Fibroblast of villous mesenchyme (primary cell): ENCODE measurements at places on chromosomes 1 and 21. TPM values are rescaled to one million over a fixed set of nuclear protein-coding genes. Genes with fewer than 3 reads are reported as not detected.

S100A12 gene
- not detected in 2 replicates for total RNA-seq

AKNAD1 gene
- 0.86 and 1.6 TPM in 2 replicates for total RNA-seq

LCE6A gene
- not detected in 2 replicates for total RNA-seq

SARS1 gene
- 235 and 310 TPM in 2 replicates for total RNA-seq

SPAG17 gene
- total RNA-seq, result 0.32 TPM in 1 of 2 replicates, not detected in the other

FCRL5 gene
- not detected in 2 replicates for total RNA-seq

PRAMEF10 gene
- total RNA-seq, result not detected in 2 replicates

CELA3B gene
- total RNA-seq, result not detected in 2 replicates
